ENCODE measurements at places on chromosomes 1 and 21.

DNA sequence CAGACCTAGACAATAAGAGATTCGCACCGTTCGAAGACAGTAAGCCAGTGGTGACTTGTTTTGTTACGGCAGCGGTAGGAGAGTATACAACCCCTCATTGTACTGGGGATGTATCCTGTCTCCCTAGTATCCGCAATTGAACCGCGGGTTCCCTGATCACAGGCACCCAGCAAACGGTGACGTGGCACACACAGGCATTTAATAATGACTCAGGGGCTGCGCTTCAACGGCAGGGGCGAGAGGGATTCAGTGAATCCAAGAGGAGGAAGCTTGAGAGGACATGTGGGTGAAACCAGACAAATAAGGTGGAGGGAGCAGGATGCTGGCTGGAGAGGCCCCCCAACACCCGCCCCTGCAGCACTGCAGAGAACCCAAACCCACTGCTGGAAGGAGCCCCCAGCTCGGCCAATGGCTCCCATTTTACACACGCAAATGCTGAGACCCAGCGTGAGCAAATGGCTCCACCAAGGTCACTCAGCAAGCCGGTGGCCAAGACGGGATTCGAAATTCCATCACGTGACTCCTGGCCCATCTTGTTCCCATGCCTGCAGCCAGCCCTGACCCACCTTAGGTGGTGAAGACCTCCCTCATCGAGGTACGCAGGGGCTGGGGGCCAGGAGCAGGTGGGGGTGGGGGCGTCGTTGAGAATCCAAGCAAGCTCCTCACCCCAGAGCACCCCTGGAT lies 149.9 kb downstream of the SYF2 start:
- DNase-seq = no peak

DNA sequence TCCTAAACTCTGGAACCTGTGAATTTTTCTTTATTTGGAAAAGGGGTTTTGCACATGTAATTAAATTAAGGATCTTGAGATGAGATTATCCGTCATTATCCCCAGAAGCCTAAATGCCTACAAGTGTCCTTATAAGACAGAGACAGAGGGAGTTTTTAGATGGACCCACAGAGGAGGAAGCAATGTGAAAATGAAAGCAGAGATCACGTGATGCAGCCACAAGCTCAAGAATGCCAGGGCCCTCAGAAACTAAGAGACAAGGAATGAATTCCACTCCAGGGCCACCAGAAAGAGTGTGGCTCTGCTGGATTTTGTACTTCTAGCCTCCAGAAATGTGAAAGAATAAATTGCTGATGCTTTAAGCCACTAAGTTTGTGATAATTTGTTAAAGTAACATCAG lies 183.6 kb upstream of the UBE2U start:
- DNase-seq = peak; percentile 72

DNA sequence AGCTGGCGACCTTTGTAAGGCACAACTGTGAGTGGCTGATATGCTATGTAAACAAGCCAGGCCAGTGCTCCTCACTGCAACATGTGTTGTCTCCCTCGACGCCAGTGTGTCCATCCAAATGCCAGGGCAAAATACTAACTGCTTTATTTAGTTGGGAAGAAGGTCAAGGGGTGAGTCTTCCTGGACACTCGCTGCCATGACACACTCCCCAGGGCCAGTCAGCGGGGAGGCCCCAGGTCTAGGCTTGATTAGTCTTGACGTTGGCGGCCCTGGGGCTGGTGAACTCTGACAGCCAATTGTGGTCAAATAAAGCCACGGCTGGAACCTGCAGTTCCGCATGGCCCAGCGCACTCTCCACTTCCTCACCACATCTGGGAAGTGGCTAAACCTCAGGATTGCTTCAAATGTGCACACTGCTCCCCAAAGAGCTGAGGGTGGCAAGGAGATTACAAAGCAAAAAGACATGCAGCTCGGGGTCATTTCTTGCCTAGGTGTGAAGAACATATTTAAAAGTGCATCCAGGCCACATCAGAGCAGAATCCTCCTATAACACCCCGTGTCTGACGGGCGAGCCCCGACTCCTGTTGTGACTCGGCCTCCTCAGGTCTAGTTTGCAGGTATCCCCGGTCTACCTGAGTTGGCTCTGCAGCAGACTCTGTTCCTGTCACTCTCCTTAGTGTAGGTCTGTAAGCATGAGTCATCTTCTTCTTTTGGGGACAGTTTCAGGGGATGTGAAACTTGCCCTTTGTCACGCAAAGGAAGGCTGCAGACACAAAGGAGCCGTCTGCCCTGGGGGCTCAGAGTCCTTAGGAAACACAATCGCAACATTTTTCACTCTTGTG lies 183.5 kb downstream of the RUNX1 start:
- no peak for DNase-seq

GRCh38 chr1:178706432-178706831 lies 18.6 kb upstream of the RALGPS2 start:
- DNase-seq = no peak

DNA sequence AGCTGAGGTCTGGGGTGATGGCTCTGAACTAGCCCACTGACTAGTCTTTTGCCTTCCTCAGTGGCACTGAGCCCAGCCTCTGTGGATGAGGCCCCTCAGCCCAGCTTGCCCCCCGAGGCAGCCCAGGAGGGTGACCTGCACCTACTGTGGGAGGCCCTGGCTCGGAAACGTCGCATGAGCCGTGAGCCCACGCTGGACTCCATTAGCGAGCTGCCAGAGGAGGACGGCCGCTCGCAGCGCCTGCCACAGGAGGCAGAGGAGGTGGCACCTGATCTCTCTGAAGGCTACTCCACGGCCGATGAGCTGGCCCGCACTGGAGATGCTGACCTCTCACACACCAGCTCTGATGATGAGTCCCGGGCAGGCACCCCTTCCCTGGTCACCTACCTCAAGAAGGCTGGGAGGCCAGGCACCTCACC lies 87.8 kb downstream of the TRIM11 start:
- no peak for DNase-seq

- no peak for DNase-seq
Measured at GRCh38 chr1:46411601-46412341, 17.7 kb downstream of the FAAH start.

- DNase-seq = no peak
Measured at GRCh38 chr21:46157987-46158451, 2.6 kb upstream of the FTCD start.

DNA sequence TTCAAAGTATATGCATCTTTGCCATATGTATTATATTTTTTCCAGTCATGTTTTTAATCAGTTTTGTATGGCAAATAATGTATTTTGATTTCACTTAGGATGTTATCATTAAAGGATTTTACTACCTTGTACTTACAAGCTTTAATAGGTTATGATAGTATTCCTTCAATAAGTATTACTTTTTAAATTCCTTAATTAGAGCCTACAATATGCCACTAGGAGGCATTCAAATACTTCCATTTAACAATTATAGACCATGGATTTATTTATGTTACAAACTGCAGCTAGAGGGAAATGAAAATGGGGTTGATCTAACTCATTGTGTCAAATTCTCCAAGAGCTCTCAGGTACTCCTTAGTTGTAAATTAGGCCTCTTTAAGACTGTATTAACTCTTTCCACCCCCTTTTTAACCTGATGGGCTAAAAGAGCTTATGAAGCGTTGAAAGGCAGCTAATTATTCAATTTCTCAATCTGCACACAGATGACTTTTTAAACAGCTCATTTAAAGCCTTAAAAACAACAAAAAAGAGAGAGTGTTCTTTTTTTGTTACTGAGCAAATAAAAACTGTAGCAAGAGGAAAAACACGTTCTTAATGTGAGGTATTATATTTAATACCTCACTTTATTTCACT lies 156.2 kb downstream of the DENND1B start:
- DNase-seq = peak; percentile 3

- DNase-seq = no peak
Measured at GRCh38 chr1:247146671-247147070, 25.1 kb downstream of the ZNF124 start.

GRCh38 chr1:178122283-178122682 lies 28.4 kb downstream of the RASAL2 start:
- DNase-seq = no peak

- DNase-seq = no peak
Measured at GRCh38 chr1:151993084-151993733, 450 bp downstream of the S100A10 start.

GRCh38 chr1:63557365-63557987 lies 34.2 kb downstream of the EFCAB7 start:
- DNase-seq = no peak

Data from kidney glomerular epithelial cell (primary cell).